ENCODE measurements at places on chromosomes 5 and 9.

GRCh38 chr5:174175716-174176268 is 130.3 kb downstream of the NSG2 start:
- DNase-seq: no peak

DNA sequence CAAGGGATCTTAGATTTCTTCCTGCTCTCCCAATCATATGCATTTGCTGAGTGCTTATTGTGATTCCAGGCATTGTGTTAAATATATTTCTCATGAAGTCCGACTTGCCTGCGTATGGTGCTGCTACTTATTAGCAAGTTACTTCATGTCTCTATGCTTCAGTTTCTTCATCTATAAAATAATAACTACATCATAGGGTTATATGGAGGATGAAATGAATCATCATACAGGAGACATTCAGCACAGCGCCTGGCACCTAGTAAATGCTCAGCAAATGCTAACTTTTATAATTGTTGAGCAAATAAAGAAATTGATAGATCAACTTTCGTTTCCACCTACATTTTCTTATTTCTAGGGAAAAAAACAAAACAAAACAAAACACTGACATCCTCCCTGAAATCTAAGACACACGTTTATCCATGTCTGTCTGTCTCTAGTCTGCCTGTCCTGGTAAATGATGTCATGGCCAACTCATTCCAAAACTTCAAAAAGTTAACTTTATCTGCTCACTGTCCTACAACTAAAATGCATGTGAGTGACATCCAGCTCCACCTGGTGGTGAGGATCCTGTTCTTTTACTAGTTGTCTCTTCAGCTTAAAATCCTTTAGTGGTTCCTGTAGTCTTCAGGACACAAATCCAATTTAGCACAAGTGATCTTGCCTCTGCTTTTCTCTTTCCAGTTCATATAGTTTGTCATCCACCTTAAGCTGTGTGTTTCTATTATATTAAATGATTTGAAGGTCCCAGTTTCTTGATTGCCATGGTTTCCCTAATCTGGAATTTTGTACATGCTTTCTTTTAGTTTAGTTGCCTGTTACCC is 27.7 kb downstream of the PPP3R2 start:
- no peak for DNase-seq

DNA sequence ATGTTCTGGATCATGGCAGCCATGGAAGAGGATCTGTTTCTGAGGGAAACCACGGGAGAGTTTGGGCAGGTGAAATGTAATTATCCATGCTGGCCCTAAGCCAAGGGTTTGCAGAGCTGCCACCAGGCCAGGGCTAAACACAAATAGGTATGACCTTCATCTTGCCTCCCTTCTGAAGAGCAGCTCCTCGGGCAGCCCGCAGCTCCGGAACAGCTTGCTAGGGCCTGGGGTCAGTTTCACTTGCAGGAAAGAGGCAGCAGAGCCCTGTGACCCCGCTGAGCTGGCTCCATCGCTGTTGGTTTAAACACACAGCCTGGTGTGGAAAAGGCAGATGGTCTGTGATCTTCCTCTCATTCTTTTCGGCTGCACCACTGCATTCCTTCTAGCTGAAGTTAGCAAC is 141.4 kb downstream of the TMEM38B start:
- DNase-seq: no peak

GRCh38 chr9:130829762-130830161 is 5.3 kb upstream of the ABL1 start:
- no peak for DNase-seq

DNA sequence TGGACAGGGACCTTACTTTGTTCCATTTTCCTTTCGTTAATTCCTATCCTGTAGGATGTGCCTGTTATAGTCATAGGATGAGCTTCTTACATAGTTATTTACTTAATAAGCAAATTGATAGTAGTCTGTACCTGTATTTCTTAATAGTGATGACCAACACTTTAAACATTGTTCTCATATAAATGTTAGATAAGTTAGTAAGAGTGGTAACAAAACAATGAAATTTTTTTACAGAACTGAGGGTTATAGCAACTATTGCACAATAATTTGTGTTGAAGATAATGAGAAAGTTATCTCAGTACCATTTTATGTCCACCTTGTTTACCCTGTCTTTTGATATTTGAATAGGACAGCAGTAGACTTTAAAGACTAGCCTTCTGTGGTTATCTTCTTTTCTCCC is 162.9 kb upstream of the ELL2 start:
- no peak for DNase-seq

GRCh38 chr5:109788596-109788995 is 98.9 kb downstream of the MAN2A1 start:
- DNase-seq: no peak

GRCh38 chr9:133199648-133200321 is 9.3 kb downstream of the OBP2B start:
- DNase-seq: peak; percentile 56

- no peak for DNase-seq
Observed at GRCh38 chr9:95505072-95505716, 11.6 kb downstream of the PTCH1 start.

DNA sequence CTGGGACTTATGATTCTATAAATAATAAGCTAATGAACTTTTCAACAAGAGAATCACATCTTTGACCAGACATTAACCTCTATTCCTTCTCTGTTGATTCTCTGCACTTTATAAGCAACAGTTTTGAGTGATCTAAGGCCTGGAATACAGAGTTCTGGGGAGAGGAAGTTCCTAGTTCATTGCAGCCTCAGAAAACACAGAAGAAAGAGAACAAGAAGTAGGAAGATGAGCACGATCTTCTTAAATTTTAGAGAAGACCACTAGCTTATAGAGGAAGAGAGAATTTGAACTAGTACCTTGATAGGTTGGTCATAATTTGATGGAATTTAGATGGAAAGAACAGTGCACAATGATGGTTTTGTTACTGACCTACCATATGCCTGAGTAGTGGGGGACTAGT is 8.5 kb upstream of the C9orf72 start:
- no peak for DNase-seq

DNA sequence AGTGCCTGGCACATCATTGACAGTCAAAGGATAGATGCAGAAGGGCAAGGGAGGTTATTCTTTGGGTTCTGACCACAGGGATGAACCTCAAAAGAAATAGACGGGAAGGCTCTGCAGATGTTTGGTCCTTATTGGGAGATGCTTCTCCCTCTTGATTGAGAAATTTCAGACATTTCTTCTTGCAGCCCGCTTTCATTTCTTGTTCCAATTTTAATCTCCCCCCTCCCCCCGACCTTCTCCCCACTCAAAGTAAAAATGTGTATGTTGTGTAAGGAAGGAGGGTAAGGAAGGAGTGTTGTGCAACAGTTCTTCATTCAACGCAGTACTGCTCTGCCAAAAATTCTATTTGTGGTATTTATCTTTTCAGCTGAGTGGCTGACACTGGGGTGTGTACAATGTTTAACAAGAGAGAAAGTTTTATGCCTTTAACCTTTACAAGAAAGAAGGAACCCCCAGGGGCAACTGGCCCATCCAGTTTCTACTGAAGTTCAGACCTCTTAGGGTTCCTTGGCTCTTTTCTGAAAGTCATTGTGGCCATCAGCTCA is 46.3 kb upstream of the TNFSF15 start:
- DNase-seq: no peak
